KBM-7 (cell line): ENCODE measurements at places on chromosomes 7 and 10.

DNA sequence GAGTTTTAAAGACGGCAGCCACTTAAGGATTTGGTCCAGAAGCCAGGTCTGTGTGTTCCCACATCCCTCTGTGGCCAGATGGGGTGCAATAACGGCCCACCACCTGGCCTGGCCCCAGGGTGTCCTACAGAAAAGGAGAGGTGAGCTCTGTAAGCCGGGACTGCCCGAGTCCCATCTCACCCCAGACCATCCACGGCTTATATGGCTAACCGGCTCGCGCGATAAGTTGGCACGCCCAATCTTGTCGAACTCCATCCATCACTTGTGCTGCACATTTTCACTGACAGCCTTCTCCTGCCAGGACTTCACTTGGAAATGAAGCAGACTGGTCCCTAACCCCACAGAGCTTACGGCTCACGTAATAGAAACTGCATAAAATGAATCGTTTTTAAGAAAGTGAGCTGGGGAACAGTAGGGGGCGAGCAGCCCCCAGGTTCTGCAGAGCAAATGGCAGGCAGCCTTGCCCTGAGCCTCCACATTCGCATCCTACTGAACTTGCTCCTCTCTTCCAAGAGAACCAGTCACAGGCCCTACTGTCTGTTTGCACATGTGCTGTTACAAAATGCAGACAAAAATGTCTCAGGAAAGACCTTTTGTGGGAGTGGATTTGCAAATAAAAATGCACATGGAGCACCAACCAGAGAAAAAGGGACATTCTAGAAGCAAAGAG, 98.2 kb downstream of the TNS3 start:
- DNase-seq: peak; percentile 42

DNA sequence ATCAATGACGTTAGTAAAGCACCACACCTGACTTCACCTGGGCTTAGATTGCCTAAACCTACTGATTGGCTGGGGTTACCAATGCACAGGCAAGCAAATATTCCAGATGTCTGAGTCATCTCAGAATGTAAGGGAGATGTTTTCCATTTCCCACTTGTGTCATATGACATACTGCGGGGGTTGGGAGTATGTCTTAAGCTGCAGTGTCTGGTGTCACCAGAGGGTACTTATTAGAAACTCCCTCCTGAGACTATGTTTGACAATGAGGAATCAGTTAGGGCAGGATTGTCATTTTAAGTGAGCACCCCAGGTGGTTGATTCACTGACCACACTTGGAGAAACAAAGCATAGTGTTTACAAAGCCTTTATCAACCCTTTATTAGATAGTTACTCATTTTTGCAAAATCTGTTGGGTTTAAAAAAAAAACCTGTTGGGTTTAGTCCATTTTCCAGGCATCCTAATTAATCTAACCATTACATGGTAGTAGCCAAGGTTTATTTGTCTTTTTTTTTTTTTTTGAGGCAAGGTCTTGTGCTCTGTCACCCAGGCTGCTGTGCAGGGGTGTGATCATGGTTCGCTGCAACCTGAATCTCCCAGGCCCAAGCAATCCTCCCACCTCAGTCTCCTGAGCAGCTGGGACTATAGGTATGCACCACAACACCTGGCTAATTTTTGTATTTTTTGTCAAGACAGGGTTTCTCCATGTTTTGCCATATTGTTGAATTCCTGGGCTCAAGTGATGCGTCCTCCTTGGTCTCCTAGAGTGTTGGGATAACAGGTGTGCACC, 72.5 kb downstream of the CDK6 start:
- DNase-seq: peak; percentile 55

GRCh38 chr10:111209692-111210091, 132.9 kb downstream of the ADRA2A start:
- no peak for DNase-seq

DNA sequence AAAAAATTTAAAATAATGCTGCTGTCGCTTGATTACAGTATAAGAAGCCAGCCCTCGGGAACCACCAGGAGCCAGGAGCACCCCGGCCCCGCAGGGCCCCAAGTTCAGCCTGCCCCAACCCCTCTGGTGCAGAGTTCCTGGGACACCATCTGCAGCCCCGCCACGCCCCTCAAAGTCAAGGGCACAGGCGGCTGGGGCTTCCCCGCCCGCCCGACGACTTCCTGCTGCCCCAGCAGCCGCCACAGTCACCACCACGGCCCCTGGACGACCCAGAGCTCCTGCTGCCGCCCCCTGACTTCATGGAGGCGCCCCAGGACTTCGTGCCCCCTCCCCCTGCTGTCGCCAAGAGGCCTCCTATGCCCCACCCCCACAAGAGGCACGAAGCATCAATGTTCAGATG, 103.6 kb upstream of the PDSS1 start:
- no peak for DNase-seq

- no peak for DNase-seq
These were observed 60.0 kb downstream of the RALA start for GRCh38 chr7:39683216-39683845.

GRCh38 chr7:92178928-92179924, at the start of gene LRRD1:
LRRD1 (minus strand) TSS chr7:92179142; CDS start chr7:92165202, 13,940 bp downstream.
- peak; percentile 88 for DNase-seq

GRCh38 chr7:128104108-128104742, 73.0 kb upstream of the LRRC4 start:
- peak; percentile 16 for DNase-seq

GRCh38 chr10:109727436-109727835, 195.9 kb downstream of the XPNPEP1 start:
- DNase-seq: no peak

GRCh38 chr10:132447446-132448247, 50.6 kb downstream of the PWWP2B start:
- DNase-seq: peak; percentile 32

DNA sequence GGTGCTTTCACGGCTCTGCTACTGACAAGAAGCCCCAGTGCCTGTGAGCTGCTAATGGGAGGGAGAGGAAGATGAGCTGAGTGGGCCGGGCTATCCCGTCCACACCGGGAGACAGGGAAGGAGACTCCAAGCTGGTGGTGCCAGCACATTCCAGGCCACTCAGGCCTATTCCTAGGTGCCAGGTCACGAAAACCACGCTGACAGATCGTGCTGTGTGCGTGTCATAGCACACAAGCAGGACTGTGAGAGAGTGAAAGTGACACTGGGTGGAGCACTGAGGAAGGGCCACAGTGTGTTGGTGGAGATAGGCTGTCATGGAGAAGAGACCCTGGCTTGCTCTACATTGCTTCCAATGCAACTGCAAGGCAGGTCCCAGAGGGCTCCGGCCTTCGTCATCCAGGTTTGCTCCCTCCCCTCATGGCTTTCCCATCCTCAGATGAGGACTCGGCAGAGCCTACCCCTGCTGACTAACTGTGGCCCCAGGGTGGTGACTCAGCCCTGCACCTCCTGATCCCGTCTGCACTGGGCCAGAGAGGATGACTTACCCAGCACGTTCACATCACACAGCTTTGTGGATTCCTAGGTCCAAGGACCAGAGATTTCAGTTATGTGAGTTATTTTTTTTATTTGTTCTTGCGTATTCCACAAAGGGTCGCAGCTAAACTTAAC, 167.3 kb downstream of the EGFR start:
- no peak for DNase-seq

DNA sequence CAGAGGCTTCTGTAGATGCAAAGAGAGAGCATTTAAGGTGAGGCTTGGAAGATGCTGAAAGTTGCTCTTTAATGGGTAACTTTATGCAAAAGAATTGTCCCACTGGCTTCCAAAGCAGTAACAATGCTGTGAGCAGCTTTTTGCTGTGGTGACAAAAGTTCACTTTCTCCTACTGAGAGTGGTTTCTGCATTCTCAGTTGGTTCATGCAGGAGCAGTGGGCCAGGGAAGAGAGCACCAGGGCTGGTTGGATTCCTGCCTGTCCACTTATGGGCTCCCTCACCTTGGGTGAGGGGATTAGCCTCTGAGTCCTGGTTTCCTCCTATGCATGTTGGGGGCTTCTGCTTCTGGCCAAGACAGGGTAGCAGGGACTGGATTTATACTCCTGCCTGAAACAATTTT, 31.1 kb upstream of the GOLGA7B start:
- no peak for DNase-seq

DNA sequence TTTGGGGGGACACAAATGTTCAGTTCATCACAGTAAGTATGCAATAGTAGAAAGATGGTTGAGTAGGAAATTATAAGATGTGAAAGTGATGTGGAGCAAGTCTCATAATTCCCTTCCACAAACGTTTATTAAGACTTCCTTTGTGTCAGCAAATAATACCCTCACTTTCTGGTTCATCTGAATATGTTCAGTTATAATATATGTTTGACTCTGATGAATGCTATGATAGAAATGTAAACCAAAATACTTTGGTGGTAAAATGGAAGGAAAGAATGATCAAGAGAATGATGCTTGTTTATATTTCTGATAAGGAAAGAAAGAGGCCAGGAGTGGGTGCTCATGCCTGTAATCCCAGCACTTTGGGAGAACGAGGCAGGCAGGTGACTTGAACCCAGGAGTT, 111.7 kb upstream of the PLXDC2 start:
- no peak for DNase-seq

DNA sequence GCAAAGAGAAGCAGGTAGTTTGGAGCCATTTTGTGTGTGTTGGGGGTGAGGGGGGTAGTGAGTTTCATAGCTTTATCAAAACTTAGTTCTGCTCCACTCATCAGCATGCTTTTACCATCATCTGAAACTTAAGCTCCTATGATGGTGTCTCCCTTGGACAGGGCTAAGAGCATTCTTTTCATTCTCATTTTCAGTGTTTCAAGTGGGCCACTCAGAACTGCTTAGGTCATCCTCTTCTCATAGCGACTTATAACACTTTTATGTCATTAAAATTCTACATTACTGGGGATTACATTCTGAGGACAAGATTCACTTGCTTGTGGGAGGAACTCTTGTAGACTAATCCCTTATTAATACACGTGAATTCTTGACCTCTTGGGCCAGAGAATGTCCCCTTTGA, 649.4 kb downstream of the SUGCT start:
- DNase-seq: no peak

- no peak for DNase-seq
These were observed 1.3 kb upstream of the COMMD3 start for GRCh38 chr10:22314852-22315251.
